GM12865 (cell line): ENCODE measurements at places on chromosomes 1 and 21.

DNA sequence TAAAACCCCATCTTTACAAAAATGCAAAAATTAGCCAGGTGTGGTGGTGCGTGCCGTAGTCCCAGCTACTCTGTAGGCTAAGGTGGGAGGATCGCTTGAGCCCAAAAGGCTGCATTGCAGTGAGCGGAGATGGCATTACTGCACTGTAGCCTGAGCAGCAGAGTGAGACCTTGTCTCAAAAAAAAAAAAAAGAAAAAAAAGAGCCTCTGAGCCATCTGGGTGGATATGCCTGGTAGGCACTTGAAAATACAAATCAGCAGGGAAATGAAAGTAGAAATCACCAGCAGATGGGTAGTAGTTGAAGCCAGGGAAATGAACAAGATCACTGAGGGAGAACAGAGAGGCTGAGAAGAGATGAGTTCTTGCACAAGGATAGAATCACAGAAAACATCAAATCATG lies 131.0 kb upstream of the HMCN1 start:
- DNase-seq, result peak; percentile 35

DNA sequence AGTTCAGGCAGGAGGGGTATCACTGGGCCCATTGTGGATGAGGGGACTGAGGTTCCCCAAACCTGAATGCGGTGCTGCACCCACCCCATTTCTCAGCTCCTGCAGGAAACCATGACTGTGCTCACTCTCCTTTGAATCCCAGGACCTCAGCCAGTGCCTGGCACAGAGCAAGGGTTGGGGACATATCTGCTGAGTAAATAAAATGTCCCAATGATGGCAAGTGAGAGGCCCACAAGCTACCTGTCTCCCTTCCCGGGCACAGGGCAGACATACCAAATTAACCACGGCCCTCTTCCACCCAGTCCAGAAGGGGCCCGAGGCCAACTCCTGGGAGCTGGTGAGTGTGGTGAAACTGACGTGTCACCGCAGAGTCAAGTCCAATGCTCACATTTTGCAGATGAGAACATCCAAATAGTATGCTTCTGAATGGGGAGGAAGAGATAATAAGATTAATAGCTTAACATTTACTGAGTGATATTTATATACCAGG lies 97.6 kb downstream of the EPHB2 start:
- no peak for DNase-seq

DNA sequence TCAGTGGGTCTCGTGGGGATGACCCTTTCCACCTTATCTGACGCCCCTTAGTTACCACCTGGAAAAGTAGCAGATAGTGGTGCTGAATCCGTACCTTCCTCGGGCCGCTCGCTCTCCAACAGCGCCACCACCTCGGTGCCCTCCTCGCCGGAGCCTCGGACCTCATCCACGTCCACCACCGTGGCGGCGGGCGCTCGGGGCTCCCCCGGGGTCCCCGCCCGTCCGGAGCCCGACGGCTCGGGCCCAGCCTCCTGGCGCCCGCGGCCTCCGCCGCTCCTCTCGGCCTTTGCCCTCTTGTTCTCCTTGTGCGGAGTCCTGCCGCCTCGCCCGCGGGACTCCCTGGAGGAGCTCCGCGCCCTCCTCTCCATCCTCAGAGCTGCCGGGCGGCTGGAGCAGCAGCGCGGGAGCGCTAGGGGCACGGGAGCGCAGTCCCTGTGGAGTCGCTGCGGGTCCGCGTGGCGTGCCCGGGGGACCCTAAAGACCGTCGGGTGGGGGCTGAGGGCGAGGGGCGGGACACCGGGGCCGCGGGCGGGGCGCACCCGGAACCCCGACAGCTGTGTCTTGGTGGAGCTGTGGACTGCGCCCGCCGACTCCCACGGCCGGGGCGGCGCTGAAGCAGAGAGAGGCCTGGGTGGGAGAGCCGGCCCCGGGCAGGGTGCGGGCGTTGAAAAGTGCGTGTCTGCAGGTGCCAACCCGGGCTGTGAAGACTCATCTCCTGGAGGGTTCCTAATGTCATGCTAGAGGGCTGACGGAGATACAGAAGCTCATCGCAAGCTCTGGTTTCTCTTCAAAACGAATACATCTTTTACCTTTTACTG lies at the start of gene NPHS2:
Gene NPHS2 (minus strand): TSS at position 452 of the 818 bp plus-strand sequence. CDS start 84 bp downstream, at position 368.
- DNase-seq, result no peak

DNA sequence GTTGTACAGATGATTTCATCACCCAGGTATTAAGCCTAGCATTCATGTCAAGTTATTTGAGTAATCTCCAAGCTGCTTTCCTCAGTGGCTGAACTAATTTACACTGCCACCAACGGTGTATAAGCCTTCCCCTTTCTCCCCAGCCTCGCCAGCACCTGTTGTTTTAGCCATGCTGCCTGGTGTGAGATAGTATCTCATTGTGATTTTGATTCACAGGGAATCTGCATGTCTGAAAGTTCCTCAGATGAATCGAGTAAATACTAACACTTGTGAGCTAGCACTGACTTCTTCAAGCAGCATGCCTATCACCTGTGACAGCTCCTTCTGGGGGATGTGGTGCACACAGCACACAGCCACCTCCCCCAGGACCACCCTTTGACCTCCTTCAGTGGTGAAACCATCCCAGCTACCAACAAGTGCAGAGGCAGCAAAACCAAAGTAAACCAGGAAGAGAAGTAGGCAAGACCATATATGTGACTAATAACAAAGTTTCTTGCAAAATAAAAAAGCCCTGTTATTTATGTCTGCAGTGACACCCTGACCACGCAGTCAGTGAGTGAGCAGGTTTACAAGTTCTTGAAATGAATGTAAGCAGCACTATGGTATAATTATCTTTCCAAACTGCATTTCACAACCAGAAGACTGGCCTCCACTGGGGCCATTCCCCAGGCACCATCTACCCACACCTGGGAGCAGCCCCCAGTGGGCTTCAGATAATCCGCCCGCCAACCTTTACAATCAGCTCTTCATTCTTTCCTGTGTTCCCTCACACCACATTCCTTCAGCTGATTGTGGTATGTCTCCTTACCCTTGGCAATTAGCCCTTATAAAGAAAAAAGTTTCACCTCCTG lies 173.8 kb downstream of the ETS2 start:
- no peak for DNase-seq

DNA sequence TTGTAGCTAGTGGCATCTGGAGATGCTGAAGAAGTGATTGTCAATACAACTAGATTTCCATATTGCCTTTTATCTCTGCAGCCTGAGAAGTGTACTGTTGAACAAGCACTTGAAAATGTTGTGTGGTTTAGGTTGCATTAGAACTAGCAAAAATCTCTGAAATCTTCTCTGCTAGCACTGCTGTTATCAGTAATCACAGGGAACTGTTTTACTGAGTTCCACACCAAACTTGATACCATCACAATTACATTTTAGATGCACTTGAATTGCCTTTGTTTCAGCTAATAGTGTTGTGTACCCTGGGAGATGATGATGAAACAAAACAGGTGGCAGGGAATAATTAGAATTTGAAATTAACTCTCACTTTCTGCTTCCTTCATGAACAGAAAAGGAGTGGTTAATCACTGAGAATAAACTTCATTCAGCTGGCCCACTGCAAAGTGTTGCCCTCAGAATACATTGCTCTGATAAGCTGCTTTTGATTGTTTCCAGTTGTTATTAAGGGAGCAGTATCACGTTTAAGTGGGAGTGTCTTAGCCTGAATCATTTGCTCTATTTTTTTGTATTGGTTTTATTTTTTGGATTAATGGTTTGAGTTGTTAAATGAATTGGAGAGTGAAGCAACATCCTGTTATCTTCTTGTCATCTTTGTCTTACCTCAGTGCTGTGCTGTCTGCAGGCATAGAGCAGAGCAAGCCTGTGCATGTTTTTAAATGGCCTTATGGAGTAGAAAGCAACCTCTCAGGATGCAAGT lies 13.0 kb downstream of the FAM20B start:
- DNase-seq, result no peak

DNA sequence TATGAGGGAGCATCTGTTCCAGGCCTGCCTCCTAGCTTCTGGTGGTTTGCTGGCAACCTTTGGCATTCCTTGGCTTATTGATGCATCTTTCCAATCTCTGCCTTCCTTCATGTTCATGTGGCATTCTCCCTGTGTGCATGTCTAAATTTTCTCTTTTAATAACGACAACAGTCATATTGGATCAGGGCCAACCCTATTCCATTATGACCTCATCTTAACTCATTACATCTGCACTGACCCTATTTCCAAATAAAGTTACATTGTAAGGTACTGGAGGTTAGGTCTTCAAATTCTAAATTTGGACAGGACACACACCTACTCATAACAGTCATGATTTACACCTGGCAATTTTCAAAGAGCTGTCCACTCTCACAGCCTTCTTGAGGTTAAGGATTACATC lies 117.2 kb upstream of the FGGY start:
- DNase-seq, result no peak

- DNase-seq, result no peak
Observed at GRCh38 chr1:204065174-204065985, 7.5 kb upstream of the SOX13 start.

- no peak for DNase-seq
Observed at GRCh38 chr1:99465176-99465900, 180.6 kb upstream of the PALMD start.

GRCh38 chr1:163706915-163707314 lies 385.2 kb downstream of the NUF2 start:
- DNase-seq, result no peak

GRCh38 chr1:42784946-42785693 lies at the start of gene TMEM269:
TSS of gene TMEM269 (plus strand) at chr1:42784991. CDS start at chr1:42789894, 4,903 bp downstream.
- no peak for DNase-seq

- DNase-seq, result peak; percentile 1
Observed at GRCh38 chr1:239025223-239025622, 361.1 kb upstream of the CHRM3 start.

GRCh38 chr1:20530901-20531300 lies 21.5 kb upstream of the FAM43B start:
- no peak for DNase-seq

DNA sequence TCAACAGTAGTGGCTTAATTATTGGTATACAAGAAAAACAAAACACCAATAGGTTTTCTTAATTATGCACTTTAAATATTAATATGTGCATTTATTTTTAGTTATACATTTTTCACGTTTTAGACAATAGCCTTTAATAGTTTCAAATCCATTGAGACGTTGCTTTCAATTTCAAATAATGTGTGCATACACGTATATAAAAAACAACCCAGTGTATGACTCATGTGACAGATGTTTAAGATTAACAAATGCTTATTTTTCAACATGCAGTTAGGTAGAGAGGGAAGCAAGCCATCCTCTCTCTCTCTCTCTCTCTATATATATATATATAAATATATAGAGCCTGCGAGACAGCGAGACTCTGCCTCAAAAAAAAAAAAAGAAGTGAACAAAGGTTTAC lies 24.3 kb downstream of the EYA3 start:
- DNase-seq, result no peak

DNA sequence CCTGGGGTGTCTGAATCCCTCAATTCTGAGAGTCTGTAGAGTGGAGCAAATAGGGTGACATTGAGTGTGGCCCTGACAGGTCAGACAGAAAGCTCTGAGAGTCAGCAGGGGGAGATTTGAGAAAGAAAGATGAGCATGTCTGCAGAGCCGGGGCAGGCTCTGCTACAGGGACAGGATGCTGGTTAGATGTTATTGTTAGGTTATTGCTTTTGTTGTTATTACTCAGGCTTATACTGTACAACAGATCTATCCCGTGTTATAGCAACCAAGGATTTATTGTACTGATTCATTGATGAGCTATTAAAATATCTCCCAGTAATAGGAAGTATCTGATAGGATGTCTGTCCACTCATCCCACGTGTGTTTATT lies 59.5 kb downstream of the NFASC start:
- DNase-seq, result no peak

GRCh38 chr1:15350551-15351200 lies 59.0 kb upstream of the EFHD2 start:
- DNase-seq, result no peak

DNA sequence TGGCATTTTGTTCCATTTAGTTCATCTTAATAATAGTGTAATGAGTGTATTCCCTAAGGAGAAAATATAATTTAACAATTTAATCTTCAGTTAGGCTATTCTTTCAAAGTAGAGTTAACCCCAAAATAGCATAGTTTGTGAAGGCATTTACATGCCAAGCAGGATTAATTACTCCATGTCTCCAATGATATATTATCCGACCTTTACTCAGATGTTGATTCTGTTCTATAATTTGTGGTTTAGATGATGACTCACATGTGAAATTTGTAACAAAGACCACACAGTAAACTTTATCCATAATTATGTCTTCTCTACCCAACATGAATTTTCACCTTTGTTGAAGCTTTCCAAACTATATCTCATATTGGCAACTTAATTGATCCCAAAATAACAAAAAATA lies 2065.2 kb downstream of the MRPL39 start:
- no peak for DNase-seq

- DNase-seq, result peak; percentile 91
Observed at GRCh38 chr1:205812878-205813754, at the start of gene SLC41A1. TSS of gene SLC41A1 (minus strand) at chr1:205813198. CDS start at chr1:205810441, 2,757 bp downstream.

DNA sequence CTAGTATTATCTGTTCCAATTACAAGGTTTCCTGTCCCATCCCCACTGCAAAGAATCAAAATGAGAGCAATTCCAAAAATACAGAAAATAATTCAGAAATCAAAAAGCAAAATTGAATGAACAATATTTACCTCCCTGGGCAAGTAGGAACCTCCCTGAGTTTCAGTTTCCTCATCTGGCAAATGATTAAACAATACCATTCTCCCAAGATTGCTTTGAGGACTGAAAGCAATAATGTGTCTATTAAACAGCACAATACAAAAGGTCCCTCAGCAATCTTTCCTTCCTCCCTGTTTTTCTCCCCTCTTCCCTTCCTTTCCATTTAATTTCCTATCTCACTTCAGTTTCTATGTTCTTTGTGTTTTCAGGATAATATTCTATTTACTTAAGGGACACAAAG lies 171.0 kb downstream of the ZC3H11B start:
- DNase-seq, result no peak

DNA sequence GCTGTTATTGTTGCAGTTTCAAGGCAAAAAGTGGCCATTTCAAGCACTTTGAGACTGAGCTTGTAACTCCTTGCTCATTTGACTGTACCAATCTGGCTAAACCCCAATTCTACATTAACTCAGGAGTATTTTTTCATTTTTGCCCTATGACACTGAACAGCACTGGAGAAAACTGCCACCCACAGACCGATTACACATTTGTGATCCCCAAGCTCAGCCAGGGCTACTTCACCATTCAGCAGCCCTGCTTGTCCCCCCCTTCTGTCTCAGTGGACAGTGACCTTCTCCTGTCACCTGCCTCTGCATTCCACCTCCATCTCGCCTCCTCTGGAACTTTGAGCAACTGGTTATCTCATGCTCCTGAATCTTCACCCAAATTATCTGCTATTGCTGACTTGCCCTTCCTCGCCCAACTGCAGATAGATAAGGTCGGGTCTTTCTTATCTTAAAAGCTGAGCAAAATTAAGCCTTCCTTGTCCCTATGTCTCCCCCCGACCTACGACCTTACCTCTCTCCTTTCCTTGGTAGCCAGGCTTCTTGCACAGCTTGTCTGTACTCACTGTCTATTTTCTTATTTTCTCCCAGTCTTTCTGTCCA lies 25.3 kb downstream of the SPATA46 start:
- no peak for DNase-seq

GRCh38 chr1:228734881-228735801 lies at the start of gene RHOU:
TSS of gene RHOU (plus strand) at chr1:228735479. CDS start at chr1:228735743, 264 bp downstream.
- no peak for DNase-seq

GRCh38 chr1:43349594-43350306 lies 9.0 kb upstream of the CDC20 start:
- peak; percentile 63 for DNase-seq
